NCI-H446 (cell line): ENCODE measurements at places on chromosomes 3 and 15.

DNA sequence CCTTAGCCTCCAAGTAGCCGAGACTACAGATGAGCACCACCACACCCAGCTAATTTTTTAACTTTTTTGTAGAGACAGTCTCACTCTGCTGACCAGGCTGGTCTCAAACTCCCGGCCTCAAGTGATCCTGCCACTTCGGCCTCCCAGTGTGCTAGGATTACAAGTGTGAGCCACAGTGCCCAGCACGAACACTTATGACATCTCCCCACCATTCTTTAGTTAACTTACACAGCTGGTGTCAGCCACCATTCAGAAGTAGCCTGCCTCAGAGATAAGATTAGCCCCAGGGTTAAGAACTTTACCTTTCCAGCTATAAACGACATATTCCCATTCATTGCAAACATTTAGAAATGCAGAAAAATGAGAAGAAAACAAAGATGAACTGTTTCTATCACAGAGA, 58.2 kb downstream of the TRPM7 start:
- DNase-seq, result no peak

DNA sequence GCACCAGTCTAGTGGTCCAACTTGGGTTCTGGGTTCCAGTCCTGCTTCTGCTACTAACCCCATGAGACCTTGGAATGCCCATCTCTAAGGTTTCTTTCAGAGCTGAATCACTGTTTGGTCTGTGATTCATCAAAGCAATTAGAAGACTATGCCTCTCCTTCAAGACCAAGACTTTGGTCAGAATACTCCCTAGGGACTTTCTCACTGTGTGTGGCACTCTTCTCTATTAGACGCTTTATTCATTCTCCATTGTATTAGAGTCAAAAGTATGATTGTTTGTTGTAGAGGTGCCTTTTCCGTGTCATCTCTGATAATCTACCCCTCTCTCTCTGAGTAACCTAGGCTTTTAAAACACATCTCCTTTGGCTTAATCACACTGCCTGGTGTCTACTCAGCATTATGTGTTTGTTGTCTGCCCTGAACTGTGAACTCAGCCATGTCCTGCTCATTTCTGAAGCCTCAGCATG, 90.5 kb downstream of the LPP start:
- no peak for DNase-seq

- no peak for DNase-seq
These were observed 940 bp downstream of the BOC start for GRCh38 chr3:113212150-113212843.

DNA sequence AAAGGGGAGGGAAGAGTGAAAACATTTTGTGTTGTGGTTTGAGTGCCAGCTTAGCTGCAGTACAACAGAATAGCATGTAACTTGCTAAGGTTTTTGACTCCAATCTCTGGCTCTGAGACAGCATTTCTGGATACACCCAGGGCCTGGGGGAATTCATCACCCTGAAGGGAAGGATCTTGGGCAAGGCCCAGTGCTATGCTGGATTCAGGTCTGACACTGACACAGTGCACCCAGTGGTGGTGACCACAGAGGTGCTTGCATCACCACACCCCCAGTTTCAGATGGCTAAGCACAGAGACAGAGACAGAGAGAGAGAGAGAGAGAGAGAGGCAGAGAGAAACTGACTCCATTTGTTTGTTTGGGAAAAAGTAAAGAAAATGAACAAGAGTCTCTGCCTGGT, 74.1 kb upstream of the KBTBD8 start:
- no peak for DNase-seq

GRCh38 chr3:156892701-156893100, 66.5 kb downstream of the LEKR1 start:
- DNase-seq, result no peak

DNA sequence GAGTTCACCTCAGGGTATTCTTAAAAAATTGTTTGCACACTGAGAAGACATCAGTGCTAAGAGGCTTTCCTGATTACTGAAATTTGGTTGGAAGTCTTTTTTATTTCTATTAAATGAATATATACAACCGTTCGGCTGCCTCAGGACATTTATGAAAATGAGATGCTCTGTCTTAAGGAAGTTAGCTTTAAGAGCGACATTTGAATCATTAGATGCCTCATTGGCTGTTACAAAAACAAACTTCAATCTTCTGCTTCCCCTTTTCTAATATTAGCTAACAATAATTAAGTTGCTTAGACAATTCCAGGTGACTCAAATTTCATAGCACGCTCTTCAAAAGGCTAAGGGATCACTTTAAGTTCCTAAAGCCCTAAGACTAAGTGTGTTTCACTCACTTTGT, 673.7 kb downstream of the FHIT start:
- no peak for DNase-seq

DNA sequence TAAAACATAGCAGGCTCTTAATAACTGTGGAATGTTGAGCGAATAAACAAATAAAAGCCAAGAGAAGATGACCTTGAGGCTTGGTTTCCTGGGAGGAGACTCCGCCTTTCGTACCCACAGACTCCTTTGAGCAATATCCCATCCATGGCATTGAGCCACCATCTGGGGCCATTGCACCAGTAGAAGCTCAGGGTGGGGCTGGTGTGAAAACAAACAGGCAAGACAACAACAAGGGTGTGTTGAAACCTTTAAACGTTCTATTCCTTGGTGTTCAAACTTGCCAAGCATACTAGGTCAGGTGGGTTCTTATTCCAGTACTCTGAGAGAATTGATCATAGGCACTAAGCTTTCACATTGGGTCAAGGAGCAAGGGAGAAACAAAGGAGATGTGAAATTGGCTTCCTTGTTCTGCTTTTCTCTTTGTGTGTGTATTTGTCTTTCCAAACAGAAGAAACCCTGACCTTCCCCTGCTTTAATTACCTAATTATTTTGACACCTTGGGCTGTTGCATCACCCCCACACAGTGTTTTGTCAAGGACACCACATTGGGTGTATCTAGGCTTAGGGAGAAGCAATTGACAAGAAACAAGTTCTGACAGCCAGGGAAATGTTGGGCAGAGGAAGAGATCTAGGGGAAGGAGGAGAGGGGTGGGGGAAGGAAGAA, 105.1 kb upstream of the BCL6 start:
- no peak for DNase-seq

GRCh38 chr3:153165261-153165681, 3.2 kb downstream of the RAP2B start:
- DNase-seq, result no peak

GRCh38 chr3:184815046-184815930, 3.3 kb downstream of the VPS8 start:
- DNase-seq, result no peak

DNA sequence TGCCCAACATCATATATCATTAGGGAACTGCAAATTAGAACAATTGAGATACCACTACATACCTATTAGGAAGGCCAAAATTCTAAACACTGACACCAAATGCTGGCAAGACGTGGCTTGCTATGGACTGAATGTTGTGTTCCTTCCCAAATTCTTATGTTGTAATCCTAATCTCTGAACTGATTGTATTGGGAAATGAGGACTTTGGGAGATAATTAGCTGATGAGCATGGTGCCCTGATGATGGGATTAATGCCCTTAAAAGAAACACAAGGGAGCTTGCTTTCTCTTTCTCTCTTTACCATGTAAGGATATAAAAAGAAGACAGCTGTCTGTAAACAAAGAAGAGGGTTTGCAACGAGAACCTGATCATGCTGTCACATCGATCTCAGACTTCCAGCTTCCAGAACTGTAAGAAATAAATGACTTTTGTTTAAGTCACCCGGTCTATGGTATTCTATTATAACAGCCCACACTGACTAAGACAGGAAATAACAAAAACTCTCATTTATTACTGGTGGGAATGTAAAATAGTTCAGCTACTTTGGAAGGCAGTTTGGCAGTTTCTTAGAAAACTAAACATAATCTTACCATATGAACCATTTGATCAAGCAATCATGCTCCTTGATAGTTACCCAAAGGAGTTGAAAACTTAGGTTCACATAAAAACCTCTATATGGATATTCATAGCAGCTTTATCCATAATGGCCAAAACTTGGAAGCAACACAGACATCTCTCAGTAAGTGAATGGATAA, 458.3 kb upstream of the CBLB start:
- no peak for DNase-seq

GRCh38 chr3:98556164-98557130, 24.7 kb downstream of the GPR15 start:
- no peak for DNase-seq

GRCh38 chr3:46898321-46899150, 21.0 kb downstream of the PTH1R start:
- DNase-seq, result no peak

GRCh38 chr3:47781685-47782445, at the start of gene SMARCC1:
Gene SMARCC1, minus strand, starts transcription at chr3:47781893. Its CDS starts 96 bp downstream, at chr3:47781797.
- peak; percentile 84 for DNase-seq

DNA sequence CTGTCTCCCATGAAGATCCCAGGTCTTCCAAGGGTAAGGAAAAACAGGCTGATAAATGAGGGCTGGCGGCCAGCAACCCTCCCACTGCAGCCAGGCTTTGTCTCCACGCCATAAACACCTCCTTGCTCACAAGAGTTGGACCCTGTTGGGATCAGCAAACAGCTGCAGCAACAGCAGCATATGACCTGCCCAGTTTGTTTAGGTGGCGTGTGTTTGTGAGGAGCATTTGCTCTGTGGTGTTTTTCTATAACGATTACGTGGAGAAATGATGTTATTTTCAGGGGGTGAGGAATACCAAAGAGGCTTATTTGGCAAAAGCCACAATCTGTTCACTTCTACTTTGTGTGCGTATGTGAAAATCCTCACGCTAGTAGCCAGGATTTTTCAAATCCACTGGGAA, 58.5 kb downstream of the RFTN1 start:
- no peak for DNase-seq

- no peak for DNase-seq
These were observed 34.5 kb downstream of the SLC4A7 start for GRCh38 chr3:27449530-27450150.

GRCh38 chr3:43093974-43094373, 11.9 kb downstream of the POMGNT2 start:
- DNase-seq, result no peak

GRCh38 chr15:56523521-56523920, 58.6 kb upstream of the MNS1 start:
- DNase-seq, result no peak

GRCh38 chr3:42115215-42115614, 24.1 kb downstream of the TRAK1 start:
- DNase-seq, result no peak

GRCh38 chr3:66980791-66981190, 17.3 kb upstream of the KBTBD8 start:
- no peak for DNase-seq

- DNase-seq, result no peak
These were observed 63.1 kb downstream of the NTRK3 start for GRCh38 chr15:88193415-88193814.

DNA sequence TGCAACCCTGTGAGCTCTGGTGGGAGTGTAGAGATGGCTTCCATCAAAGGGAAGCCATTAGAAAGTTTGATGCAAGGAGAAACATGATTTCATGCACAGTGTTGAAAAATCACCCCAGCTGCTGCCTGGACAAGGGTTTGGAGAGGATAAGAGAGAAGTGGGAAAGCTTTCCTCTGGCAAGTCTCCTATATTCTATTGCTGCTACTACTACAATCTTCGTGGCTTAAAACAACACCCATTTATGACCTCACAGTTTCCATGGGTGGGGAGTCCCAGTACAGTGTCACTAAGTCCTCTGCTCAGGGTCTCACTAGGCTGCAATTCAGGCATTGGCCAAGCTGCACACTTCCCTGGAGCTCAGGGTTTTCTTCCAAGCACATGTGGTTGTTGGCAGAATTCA, 229.3 kb downstream of the TAFA4 start:
- no peak for DNase-seq

- no peak for DNase-seq
These were observed 49.3 kb upstream of the SCN5A start for GRCh38 chr3:38698760-38699159.

DNA sequence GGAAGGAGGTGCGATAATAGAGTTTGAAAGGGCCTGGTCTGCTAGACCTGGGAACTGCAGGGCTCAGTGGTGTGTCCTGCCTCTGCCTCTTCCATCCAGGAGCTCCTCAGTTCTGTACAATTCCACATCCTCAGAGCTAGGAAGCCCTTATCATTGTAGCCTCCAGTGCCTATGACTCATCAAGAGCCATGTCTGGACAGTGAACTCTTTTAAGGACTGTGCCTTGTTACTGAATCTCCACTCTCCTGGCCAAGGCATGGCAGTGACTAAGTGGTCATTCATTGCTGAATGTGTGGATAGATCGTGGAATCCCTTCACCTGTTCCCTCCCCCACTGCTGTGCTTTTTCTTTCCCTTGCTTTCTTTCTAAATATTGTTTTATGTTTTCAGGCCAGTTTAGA, 2.9 kb downstream of the TIMP4 start:
- no peak for DNase-seq

GRCh38 chr3:190132371-190132770, 11.7 kb upstream of the P3H2 start:
- DNase-seq, result no peak

DNA sequence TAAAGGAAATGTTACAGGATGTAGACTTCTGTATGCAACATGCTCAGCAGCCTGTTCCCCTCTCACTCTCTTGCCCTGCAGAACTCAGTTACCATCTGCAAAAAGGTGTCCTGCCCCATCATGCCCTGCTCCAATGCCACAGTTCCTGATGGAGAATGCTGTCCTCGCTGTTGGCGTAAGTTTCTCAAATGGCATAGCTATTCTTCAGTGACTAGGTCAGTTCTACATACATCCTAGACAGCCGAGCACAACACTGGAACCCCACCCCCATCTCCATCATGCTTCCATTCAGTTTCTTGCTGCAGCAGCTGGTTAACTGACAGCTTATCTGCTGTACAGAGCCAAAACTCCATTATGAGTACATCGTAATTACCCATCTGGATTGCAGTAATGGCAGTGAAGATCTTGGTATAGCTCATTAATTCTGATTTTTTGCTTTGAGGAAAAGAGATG, 4.5 kb downstream of the THBS1 start:
- no peak for DNase-seq

- DNase-seq, result no peak
These were observed 15.0 kb upstream of the HPS3 start for GRCh38 chr3:149114458-149114857.

DNA sequence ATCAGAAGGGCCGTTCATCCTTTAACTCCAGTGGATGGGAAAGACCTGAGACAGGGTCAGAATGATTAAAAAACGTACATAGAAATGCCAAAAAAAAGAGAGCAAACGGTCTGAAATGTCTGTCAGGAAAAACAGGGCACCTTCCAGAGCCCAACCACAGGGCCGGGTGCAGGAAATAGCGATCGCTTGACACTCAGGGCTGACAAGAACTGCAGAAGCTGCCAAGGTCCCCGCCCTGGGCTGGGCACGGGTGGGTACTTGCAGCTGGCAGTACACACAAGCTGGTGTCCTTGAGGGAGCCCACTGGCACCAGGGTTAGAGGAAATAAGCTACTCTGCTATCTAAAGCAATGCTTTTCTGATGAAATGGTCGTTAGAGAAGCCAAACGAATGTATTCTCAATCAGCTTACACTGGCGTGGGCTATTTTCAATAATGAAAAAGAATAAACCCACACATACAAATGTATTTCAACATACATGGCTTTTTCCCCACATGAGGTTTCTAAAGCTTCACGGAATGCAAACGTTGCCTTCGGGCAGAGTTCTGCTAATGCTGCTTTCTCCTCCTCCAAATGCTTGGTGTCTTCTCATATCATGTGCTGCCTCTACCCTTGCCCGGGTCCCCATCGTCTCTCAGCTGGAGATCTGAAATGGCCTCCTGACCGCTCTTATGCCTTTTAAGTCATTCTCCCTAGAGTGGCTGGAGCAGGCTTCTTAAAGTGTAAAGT, 15.6 kb downstream of the FRMD4B start:
- no peak for DNase-seq
